ENCODE measurements at places on chromosomes 16 and 17. TPM values are rescaled to one million over a fixed set of nuclear protein-coding genes. Genes with fewer than 3 reads are reported as not detected.
A peak's percentile ranks its signal among the peaks of the same experiment; 100 is the strongest.

CLDN6 gene
- 0.47 TPM for total RNA-seq

PRDM7 gene
- total RNA-seq: not detected

EVPLL gene
- 1.2 TPM for total RNA-seq

- no peak for DNase-seq
Measured at GRCh38 chr16:74758801-74759200, 15.8 kb downstream of the FA2H start.

- no peak for DNase-seq
Measured at GRCh38 chr17:3962217-3962964, 1.8 kb downstream of the ATP2A3 start.

- peak; percentile 42 for DNase-seq
Measured at GRCh38 chr17:82173351-82174041, 39.1 kb downstream of the CCDC57 start.

DNA sequence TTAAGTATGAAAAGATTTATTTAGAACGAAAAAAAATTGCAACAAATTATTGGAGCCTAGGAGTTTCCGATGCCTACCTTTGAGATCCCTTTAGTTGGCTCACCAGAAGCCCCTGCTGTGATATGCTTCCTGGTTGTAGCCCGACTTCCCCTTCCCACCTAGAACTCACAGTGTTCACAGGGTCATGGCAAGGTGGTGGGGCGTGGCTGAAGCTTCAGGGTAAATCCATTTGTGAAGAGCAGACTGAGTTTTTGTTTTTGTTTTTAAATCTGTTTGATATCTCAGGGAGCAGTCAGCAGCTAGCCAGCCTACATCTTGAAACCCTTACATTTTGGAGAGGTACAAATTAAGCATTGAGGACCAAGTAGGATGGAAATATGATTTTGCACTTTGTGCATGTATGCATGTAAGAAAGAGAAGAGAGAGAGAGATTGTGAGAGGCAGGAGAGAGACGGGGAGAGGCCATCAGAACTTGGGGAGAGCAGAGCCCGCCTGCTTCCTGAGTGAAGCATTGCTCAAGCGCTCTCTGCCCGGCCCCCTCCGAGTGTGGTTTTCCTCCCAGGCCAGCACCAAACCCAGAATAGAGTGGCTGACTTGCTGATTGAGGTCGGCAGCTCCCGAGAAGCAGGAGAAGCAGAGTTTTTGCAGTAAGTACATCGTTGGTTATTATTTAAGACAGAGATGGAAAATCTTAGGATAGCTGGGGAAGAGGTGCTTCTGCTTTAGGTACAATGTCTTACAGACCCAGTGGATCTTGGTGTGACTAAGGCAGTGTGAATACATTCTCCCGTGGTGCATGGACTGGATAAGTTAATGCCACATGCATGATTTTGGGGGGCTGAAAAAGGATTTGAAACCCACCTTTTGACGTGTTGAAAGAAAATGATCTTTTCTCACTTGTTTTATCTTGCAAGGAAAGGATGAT is 64.2 kb downstream of the SPECC1 start:
- no peak for DNase-seq

GRCh38 chr17:79538291-79538690 is 72.6 kb downstream of the RBFOX3 start:
- DNase-seq: no peak

All from kidney (tissue), 22 donors.